ENCODE measurements at places on chromosomes 3 and 15.
A peak's percentile ranks its signal among the peaks of the same experiment; 100 is the strongest.

GRCh38 chr3:53353202-53353601 is 5.9 kb upstream of the DCP1A start:
- DNase-seq = no peak

DNA sequence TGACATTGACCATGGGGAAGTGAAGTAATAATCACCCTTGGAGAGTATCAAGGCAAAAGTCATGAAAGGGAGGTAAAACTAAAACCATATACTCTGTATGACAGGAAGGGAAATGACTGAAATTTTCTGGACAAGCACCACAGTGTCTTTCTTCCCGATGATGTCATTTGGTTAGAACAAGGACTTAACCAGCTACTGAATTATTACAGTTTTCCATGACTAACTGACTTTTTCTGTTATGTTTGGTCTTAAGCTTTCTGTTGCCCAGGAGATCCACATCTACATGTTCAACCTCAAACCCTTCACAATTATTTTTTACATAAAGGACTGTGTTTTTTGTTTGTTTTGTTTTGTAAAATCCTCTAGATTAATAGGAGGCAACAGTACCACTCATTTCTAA is 191.9 kb upstream of the IL12A start:
- no peak for DNase-seq

DNA sequence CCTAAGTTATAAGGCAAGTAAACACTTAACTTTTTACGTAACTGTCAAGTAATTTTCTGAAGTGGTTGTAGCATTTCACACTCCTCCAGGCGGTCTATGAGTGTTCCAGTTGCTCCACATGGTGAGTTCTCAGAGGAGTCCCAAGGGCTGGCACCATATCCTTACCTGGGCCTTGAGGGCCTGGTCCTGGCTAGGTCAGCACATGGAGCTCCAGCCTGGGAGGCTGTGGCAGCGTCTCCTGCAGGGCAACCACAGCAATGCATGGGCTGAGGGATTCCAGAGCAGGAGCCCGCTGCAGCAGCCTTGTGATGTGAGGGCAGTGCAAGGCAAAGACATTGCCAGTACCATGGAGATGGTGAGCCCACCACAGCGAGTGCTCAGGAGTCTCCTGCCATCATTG is 32.2 kb upstream of the LYZL4 start:
- no peak for DNase-seq

- no peak for DNase-seq
Measured at GRCh38 chr3:53224536-53224935, 31.3 kb downstream of the TKT start.

DNA sequence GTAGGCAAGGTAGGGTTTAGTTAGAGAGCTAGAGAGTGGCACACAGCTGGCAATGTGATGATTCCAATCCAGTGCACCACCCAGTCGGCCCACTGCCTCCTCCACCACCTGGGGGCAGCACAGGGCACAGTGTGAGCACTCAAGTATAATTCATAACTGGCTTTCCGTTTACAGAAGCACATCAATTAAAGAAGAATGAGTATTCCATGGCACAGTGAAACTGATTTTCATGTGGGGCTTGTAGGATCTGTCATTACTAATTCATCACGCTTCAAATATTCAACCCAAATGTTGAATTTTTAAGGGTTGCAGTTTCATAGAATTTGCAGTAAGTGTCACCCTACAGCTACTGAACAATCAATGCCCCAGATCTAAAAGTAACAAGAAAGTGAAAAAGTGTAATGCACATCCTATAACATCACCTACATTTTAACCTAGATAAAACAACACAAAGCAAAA is 149.9 kb downstream of the IGSF11 start:
- DNase-seq = peak; percentile 87

- no peak for DNase-seq
Measured at GRCh38 chr3:4656059-4656458, 162.9 kb downstream of the ITPR1 start.

GRCh38 chr15:95901271-95901670 is 429.2 kb upstream of the NR2F2 start:
- DNase-seq = no peak

DNA sequence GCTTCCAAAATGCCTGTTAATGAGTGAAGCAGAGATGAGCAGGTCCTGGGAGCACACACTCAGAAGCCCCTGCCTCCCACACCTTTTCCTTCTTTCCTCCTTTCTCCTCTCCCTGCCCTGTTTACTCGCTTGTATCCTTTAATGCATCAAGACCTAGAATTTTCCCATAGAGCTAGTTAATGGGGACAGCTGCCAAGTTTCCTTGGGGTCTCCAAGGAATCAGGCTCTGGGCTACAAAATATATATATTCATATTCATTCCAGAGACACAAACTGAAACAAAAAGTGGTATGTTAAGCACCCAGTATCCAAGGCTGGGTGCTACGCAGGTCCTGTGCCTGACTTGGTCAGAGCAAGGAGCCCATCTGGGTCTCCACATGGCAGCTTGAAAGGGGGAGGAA is 235.6 kb downstream of the MYRIP start:
- no peak for DNase-seq
